ENCODE measurements at places on chromosomes 16 and 17. TPM values are rescaled to one million over a fixed set of nuclear protein-coding genes. Genes with fewer than 3 reads are reported as not detected.

The ZNF629 gene
- 32.1 TPM for total RNA-seq

The FBXW10 gene
- total RNA-seq, result not detected

The OSBPL7 gene
- 10.6 TPM for total RNA-seq

The OTOP3 gene
- total RNA-seq, result not detected
